ENCODE measurements at places on chromosomes 7 and 10.

- DNase-seq = no peak
Observed at GRCh38 chr7:41007811-41008210, 695.1 kb downstream of the INHBA start.

- DNase-seq = no peak
Observed at GRCh38 chr10:23037561-23037960, 57.8 kb upstream of the MSRB2 start.

DNA sequence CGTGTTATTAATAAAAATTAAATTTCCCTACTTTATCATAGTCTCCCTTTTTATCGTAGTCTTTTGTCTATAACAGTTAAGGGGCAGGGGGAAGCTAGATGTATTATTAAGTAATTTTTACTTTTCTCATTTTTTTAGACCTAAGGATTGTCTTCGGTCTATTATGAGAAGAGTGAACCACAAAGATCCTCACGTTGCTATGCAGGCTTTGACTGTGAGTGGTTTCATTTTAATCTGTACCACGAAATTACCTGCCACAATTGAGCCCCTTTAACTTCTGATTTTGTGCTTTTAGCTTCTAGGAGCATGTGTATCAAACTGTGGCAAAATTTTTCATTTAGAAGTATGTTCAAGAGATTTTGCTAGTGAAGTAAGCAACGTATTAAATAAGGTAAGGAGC lies 40.6 kb downstream of the STAM start:
- DNase-seq = no peak

GRCh38 chr7:150823484-150824126 lies 23.0 kb downstream of the TMEM176A start:
- DNase-seq = no peak

DNA sequence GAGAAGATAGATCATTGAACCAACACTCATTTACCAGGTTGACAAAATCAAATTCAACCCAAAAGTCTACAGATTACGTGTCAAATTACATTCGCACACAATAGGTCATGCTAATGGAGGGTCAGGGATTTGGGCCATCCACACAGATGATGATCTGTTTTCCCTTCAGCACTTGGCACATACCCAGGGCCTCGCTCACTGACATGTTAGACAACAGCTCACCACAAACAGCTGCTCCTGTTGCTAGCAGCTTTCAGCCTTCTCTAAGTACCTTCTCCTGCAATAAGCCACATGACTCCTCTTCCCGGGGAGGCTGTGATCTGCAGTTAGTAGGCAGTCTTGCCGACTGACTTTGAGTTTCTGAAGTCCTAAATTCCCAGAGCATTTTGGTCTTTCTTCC lies 18.4 kb downstream of the NKX2-3 start:
- DNase-seq = peak; percentile 26

GRCh38 chr7:113282875-113283274 lies 164.5 kb upstream of the SMIM30 start:
- no peak for DNase-seq

DNA sequence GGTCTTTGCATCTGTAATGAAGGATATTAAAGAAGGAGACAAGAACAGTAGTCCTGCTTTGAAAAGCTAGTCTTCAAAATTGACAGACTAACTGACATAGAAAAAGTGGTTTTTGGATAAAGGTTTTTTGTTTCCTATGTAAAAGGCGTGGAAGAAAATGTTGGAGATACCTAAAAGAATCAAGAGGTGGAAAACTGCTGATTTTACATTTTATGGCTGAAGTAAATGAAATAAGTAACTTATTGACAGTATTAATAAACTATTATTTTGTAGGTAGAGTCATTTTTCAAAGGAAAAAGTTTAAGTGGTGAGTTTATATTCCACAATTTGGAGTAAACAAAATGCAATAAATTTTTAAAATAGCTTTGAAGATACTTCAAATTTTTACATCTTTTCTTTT lies 12.6 kb upstream of the HELLS start:
- no peak for DNase-seq

GRCh38 chr7:76238326-76238725 lies 36.6 kb downstream of the SRRM3 start:
- no peak for DNase-seq

DNA sequence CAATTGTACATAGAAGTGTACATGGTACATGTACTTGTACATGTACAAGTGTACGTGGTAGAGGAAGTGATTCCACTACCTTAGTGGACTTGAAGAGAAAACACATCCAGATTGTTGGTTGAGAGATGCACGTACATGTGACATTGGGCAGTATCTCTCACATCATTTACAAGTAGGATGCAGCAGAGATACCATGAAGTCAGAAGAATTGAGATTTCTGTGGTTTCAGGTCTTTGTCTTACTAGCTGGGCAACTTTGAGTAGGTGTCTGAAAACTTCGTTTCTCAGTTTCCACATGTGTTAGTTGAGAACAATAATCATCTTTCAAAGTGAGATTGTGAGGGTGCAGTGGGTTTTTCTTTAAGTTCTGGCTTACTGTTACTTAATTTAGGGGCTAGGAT lies 21.5 kb downstream of the CLDN12 start:
- DNase-seq = no peak

DNA sequence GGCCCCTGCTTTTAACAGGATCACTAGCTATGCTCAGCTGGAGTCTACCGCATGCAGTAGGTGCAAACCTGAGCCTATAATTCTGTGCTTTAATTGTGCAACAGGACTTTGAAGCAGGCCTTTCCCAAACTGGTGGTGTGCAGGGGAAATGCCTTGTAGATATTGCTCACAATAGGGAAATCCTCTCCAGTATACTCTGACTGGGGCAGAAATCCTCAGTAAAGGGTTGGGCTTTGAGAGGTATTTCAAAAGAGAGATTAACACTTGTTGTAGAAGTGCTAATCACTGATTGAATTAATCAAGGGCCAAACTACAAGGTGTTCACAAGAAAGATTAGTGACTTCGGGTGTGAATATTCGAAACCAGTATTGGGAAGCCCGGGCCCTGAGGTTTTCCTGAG lies 58.5 kb upstream of the EXOC6 start:
- DNase-seq = no peak

GRCh38 chr7:52009181-52009580 lies 692.6 kb upstream of the COBL start:
- peak; percentile 82 for DNase-seq

DNA sequence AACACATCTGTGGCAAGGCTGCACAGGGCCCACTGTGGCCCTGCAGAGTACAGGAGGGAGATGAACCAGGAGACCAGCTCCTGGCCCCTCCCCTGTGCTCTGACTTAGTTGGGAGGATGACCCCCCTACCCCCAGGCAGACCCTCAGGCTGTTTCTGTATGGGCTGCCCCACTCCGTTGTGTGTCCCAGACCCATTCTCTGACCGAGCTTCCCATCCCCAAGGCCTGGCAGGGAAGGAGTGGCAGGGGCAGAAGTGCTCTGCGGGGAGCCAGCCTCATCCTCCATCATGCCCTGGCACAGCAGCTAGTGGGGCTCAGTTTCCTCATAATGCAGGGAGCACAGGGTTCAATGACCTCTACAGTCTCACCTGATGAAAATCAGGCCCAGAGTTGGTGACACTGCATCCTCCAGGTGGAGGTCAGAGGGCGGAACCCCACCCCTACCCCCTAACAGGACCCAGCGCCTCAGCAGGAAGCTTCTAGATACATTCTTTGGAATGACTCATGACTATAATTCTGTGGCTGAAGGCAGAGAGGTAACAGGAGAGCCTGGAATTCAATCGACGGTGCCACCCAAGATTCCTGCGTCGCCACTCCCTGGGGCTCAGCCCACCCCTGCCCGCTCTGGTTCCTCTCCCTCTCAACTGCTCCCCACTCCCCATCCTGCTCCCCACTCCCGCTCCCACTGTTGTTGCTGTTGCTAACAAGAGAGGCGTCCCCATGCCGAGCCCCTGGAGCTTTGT lies 18.2 kb downstream of the PODXL start:
- DNase-seq = no peak

- no peak for DNase-seq
Observed at GRCh38 chr10:21084700-21085099, 187.6 kb upstream of the NEBL start.

GRCh38 chr10:15627617-15628196 lies 92.0 kb downstream of the ITGA8 start:
- no peak for DNase-seq

- no peak for DNase-seq
Observed at GRCh38 chr10:69668721-69669120, 38.7 kb downstream of the FAM241B start.

DNA sequence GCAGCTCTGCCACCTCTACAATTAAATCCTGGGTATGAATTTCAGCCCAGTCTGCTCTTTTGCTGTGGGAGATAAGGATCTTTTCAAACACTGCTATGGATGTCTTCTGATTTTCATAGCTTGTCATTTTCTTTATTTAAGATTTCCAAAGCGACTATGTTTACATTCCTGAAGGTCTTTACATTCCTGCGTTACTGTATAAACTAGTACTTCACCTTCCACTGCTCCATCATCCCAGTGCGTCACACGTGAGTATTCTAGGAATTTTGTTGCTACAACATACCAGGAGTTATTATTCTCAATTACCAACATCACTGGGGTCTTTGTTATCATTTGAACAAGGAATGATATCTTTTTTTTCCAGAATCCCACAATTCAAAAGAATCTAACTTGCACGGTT lies 944.7 kb downstream of the SORCS3 start:
- no peak for DNase-seq

DNA sequence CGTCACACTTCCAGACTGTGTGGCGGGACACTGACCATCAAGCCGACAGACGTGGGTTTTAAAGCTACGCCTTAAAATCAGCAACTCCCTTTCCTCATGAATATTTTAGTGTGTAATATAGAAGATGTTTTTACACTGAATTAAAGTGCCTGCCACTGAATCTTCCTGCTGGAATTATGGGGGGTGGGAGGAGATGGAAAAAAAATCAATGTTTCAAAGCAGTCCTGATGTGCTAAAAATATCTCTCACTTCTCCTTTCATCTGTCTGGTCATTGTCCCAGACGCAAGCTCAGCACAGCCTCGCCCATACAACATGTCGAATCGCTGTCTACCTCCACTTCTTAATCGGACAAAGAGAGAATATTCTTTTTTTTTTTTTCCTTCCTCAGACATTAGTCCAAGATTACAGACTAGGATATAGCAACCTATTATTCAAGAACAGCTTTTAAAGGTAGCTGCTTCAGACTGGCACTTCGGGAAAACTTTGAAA lies 165.1 kb upstream of the KLF14 start:
- DNase-seq = no peak

GRCh38 chr10:102225646-102226541 lies at the start of gene ELOVL3:
ELOVL3 (plus strand) TSS chr10:102226299; CDS start chr10:102226549, 250 bp downstream.
- no peak for DNase-seq

GRCh38 chr7:103445228-103446048 lies 569 bp downstream of the SLC26A5 start:
- DNase-seq = peak; percentile 52

DNA sequence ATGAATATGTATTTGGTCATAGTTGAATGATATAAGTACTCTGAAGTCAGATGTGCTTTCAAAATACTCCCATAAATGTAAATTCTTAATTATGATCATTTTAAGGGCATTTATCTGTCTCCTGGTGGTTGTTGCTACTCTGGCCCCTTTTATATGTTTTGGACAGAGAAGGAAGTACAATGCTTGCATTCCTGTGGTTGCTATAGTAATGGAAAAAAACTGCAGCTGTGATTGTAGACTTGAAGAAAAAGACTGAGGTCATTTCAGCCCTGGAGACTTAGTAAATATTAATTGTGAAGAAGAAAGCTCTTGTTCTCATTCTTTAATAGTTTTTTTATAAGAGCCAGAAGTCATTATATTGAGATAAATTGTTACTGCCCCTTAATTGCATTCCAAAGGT lies 70.2 kb upstream of the FERD3L start:
- no peak for DNase-seq

DNA sequence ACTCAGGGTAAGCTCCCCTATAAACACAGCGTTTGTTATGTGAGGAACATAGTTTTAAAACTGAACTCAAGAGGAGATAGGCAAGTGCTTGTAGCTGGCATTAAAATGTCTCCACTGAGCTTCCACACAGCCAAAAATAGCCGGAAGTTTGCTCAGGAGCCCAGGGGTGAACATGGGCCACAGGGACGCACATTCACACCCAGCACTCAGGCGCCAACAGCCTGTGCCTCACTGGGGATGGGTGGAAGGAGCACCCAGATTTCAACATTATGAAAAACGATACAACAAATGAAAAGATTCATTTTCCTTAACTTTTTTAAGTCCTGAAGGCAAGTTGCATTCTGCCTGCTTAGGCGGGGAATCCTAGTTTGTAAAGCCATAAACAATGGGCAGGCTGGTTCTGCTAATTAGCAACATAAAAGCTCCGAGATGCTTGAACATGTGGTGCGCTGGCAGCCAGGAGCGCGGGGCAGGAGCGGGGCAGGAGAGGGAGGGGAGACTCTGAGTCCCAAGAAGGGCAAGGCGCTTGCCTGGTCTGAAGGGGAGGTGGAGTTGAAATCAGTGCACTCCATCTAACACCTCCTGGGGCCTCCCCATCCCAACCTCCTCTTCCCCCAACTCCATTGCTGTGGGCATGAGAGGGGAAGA lies 235.9 kb downstream of the COBL start:
- DNase-seq = no peak

- DNase-seq = peak; percentile 11
Observed at GRCh38 chr10:84818961-84819360, 490.6 kb downstream of the CCSER2 start.

- no peak for DNase-seq
Observed at GRCh38 chr10:24848195-24848594, 104.2 kb downstream of the PRTFDC1 start.

- DNase-seq = no peak
Observed at GRCh38 chr10:122560279-122560804, at the start of gene DMBT1. DMBT1 (plus strand) TSS chr10:122560754; CDS start chr10:122560771, 17 bp downstream.

DNA sequence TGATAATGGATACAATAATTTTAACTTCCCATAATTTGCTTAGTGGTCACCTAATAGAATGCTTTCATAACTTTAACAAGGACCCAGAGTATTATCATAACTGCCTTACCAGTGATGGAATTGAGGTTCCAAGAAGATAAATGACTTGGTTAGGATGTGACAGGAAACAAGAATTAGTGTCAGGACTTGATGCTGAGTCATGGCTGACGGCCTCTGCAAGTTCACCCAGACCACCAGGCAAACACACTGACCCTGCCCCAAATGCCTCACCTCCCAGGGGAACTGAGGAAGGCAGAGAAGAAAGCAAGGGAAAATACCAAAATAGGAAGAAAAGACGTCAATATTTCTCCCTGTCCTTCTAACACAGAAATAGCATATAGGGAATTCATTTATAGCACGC lies 636.3 kb downstream of the PARD3 start:
- DNase-seq = no peak
